ENCODE measurements at places on chromosomes 5 and 9.

DNA sequence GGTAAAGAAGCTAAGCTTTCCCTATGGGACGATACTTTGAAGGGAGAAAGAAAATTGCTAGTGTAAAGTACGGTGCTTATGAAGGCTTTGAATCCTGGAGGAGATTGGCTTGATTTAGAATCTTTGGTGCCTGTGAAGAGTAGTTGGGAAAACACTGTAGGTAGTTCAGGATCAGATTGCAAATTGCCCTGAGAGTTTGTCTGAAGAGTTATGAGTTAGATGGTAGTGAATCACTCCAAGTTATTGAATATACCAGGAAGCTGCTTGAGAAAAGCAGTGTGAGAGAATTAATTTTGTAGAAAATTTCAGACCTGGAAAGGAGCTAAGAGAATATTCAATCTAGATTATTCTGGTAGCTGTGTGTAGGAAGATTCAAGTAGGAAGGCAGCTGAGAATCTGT is 11.5 kb downstream of the MAN2A1 start:
- DNase-seq = no peak

- DNase-seq = no peak
These were observed 129.4 kb downstream of the C9orf152 start for GRCh38 chr9:110078604-110079003.

- peak; percentile 12 for DNase-seq
These were observed 54.7 kb upstream of the SARDH start for GRCh38 chr9:133792721-133793470.

DNA sequence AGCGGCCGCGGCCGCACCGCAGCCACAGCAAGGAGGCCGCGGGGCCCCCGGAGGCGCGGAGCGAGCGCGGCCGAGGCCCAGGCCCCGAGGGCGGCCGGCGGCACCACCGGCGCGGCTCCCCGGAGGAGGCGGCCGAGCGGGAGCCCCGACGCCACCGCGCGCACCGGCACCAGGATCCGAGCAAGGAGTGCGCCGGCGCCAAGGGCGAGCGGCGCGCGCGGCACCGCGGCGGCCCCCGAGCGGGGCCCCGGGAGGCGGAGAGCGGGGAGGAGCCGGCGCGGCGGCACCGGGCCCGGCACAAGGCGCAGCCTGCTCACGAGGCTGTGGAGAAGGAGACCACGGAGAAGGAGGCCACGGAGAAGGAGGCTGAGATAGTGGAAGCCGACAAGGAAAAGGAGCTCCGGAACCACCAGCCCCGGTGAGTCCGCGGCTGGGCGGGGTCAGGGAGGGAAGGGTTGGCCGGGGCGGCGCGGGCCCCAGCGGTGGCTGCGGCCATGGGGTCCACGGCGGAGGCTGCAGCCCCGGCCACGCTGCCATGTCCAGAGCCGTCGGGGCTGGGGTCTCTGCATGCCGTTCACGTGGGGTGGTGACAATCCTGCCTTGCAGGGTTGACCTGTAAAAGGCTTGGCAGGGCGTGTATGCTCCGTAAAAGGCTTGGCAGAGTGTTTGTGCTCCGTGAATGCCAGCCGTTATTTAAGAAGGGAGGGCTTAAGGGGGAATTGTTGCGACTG is 146.0 kb downstream of the CACNA1B start:
- DNase-seq = no peak

- DNase-seq = no peak
These were observed 1011.5 kb upstream of the ACO1 start for GRCh38 chr9:31372799-31373587.

DNA sequence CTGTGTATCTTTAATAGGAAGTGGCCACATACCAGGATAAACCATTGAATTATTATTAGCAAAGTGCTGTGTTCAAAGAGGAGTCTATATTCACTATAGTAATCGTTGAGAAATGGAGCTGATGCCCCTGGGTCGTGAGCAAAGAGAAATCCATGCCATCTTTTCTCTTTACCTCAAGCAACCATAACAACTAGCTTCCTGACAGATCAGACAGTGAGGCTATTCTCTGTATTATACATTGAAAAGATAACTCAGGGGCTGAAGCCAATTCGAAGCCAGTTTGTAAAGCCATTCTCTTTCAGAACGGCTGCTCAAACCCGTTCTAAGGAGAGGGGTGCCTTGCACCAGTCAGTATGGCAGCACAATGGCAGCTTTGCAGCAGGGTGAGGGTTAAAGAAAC is 680.6 kb downstream of the SEMA5A start:
- DNase-seq = no peak

DNA sequence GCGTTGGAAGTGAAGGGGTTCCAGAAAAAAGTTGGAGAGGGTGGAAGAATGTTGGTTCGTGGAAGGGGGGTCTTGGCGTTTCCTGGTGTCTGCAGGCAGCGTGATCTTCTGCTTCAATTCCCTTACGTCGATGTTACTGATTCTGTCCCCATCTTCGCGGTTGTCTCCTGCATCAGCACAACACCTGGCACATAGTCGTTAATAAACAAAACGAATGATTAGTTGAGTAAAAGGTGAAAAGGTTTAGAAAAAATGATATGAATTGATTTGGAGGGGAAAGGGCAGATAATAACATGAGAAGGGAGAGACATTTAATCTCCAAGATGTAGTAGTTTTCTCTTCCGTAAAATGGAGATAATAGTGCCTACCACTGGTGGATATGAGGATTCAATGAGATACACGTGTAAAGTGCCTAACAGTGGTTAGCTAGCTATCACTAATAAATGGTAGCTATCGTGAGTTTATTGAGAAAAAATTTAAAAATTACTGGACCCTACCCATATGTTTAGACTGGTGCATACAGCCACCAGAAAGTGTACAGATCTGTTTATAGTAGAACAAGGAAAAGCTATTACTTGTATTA is 556 bp downstream of the MTREX start:
- DNase-seq = no peak

- DNase-seq = no peak
These were observed 809 bp downstream of the HNRNPAB start for GRCh38 chr5:178204935-178205748.

GRCh38 chr9:17134396-17135294 is at the start of gene CNTLN:
Gene CNTLN, plus strand, starts transcription at chr9:17135040. Its CDS starts 26 bp downstream, at chr9:17135066.
- peak; percentile 48 for DNase-seq

DNA sequence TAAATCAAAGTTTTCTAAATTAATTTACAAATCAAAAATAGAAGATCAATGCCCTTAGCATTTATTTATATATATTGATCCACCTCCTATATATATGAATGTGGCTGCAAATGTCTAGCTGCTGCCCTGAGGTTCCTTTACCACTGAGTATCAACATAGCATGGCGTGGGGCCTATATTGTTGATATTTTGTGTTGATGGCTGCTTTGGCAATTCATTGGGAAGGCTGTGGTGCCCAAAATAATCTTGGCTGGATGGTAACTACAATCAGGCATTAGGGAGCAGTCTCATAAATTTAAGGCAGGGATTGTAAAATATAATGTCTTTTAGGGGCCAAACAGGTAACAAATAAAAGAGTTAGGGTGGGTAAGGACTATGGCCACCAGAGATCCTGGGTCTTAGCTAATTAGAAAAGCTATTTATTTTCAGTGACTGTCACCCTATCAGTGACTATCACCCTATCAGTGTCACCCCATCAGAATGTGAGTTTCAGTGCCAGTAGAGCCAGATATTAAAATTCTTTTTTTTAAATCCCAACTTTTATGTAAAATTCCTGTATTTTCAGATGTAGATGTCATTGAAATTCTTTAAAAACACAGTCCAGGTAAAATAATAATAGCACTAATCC is 190.7 kb upstream of the PCSK5 start:
- no peak for DNase-seq

DNA sequence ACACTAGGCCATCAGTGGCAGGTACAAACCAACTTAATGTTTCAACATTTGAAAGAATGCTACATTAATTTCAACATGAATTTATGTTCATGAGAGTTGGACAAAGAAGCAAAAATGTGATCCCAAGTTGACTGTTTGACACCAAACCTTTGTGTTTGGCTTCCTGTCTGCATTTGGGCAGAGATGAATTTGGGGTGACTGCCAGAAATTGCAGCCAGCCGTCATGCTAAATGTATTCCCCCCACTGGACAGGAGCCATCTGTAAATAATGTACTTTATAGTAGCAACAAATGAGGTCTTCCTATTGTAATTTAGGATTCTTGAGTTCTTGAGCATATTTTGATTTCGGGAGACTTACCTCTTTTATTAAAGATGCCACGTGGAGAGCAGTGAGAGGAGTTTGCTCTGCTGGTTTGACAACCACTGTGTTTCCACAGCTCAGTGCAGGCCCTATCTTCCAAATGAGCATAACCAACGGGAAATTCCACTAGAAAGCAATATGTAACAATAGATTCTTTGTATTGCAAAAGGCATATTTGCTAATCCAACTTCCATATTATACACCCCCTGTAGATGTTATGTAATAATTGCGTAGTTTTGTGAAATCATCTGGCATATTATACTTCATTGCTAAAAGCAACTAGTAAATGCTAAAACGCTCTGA is 27.6 kb downstream of the ALDH1A1 start:
- no peak for DNase-seq

DNA sequence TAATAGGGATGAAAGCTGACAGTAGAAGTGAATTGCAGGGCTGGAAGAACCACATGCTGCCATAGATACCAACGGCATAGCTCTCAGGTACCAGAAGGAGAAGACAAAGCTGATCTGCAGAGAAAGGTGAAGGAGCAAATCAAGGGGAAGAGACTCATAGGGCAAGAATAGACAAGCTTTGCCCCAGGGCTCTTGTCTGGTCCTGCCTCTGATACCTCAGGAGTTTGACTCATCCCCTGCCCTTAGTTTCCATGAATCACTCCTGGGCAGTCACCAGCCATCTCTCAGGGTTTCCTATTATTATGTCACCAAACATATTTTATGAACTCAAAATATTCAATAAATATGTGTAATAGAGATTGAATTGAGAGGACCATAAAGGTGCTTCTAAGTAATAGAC is 800.9 kb downstream of the DNAH5 start:
- no peak for DNase-seq

DNA sequence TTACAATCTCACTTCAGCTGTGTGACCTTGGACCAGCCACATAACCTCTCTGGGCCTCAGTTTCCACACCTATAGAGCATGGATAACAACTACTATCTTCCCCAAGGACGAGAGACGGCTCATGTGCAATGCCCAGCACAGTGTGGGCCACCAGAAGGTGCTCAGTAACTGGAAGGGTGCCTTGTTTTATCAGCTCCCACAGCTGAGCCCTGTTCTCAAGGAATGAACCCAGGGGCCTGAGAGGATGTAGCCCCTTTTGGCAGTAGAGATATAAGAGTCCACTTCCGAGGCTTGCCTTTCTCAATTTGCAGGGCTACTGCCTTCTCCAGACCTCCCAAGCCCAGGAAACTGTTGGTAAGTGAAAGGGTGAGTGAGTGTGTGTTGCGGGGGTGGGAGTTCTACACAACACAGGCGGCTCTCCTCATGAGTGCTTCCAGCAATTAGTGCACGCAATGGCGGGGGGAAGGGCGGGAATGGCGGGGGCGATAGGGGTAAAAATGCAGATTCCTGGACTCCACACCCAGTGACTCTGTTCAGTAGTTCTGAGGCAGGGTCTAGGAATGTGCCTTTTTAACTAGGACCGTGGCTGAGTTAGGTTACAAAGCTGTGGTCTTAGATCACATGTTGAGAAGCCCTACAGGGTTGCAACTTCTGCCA is 185.1 kb downstream of the FSTL4 start:
- no peak for DNase-seq

DNA sequence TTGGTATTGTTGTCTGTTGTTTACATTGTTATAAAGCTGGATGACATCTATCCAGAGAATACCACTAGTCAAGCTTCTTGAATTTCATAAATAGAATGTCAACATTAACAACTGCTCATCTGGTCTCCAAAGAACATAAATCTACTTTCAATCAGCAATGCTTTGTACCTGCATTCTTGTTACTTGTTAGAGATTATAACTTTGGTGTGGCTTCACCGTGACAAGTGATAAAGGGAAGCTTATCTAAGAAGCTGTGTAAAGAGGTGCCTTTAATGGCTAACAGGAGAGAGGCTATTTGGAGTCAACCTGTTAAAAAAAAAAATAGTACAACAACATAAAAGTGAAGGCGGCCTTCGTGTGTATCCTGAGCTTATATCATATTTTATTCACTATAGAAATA is 41.8 kb downstream of the MUSK start:
- no peak for DNase-seq

DNA sequence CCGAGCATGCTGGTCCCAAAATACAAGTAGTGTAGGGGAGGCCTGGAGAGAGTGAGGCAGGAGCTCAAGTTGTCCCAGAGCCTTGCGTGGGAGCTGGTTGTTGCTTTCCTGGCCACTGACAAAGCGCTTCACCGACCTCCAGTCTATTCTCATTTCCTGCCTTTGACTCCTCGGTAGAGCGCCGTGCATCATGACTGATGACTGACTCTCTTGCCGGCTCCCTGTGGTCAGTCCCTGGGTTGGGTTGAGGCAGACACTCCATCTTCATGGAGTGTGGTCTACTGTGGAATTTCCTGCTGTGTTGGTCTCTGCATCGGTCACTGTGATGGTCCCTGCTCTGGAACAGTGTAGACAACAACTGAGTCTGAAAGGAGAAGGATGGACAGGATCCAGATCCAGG is 175.1 kb upstream of the S1PR3 start:
- peak; percentile 19 for DNase-seq

- DNase-seq = no peak
These were observed 192.9 kb upstream of the HMHB1 start for GRCh38 chr5:143619040-143619439.

DNA sequence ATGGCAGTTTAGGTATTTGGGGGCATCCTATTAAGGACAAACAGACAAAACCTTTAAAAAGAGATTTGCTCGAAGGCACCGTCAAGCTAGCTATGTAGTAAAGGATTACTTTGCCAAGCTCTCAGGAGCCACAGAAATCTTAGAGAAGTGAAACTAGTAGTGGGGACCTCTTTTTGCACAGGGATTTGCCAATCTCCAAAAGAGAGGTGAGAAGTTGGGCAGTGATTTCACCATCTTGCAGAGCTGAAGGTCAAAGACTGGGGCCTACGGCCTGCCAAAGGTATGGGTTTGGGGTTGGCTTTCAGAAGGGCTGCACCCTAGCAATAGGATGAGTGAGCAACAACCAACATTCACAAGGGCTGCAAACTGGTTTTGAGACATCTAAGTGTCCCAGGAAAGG is 1.6 kb upstream of the FCN1 start:
- DNase-seq = no peak

GRCh38 chr5:93789173-93790067 is 48.0 kb upstream of the POU5F2 start:
- peak; percentile 68 for DNase-seq

DNA sequence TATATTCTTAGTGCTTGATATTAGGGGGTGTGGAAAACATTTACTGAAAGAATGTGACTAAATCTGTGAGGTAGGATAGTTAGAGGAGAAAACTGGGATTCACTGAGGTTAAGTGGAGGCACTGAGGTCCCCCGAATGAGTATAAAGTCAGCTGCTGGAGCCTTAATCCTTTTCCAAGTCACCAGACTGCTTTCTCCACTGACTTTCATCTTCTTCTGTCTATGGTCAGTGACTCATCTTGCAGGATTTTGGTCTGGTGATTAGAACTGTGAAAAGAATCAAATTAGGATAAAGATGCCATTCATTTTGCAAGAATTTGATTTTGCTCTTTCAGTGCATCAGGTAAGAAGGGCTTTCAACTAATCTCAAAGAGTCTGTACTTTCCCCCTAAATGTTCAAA is 89.3 kb upstream of the ALDH1A1 start:
- no peak for DNase-seq

GRCh38 chr9:118686959-118687358 is 682.3 kb downstream of the BRINP1 start:
- no peak for DNase-seq

GRCh38 chr5:16489322-16489791 is 23.8 kb upstream of the ZNF622 start:
- no peak for DNase-seq

- no peak for DNase-seq
These were observed 49.8 kb upstream of the OLFM1 start for GRCh38 chr9:135037521-135038250.

GRCh38 chr5:142814122-142814521 is 43.9 kb downstream of the ARHGAP26 start:
- no peak for DNase-seq
